ENCODE measurements at places on chromosomes 16 and 17. TPM values are rescaled to one million over a fixed set of nuclear protein-coding genes. Genes with fewer than 3 reads are reported as not detected.

The EPX gene
- total RNA-seq = not detected

The ADORA2B gene
- 7.9 TPM for total RNA-seq

The RTN4RL1 gene
- total RNA-seq = under 0.01 TPM

The VEZF1 gene
- total RNA-seq = 63.2 TPM

The TP53 gene
- 38.9 TPM for total RNA-seq

The GHDC gene
- 9.7 TPM for total RNA-seq

The KCNJ2 gene
- total RNA-seq = 3.4 TPM

The CCDC144A gene
- total RNA-seq = 0.79 TPM

The NPIPB4 gene
- 53.2 TPM for total RNA-seq

The HBA2 gene
- total RNA-seq = not detected

The CCDC102A gene
- 13.2 TPM for total RNA-seq

The KRTAP4-4 gene
- not detected for total RNA-seq

The TERB1 gene
- 0.79 TPM for total RNA-seq

The KRT32 gene
- total RNA-seq = not detected

The KIF18B gene
- total RNA-seq = 2.4 TPM

The ST6GALNAC2 gene
- total RNA-seq = 20.8 TPM

The KCNG4 gene
- total RNA-seq = not detected
